SK-N-SH (cell line): ENCODE measurements at places on chromosomes 13 and 19.

- no peak for DNase-seq
Measured at GRCh38 chr13:23655321-23655720, 85.1 kb downstream of the TNFRSF19 start.

- DNase-seq, result no peak
Measured at GRCh38 chr13:33860526-33860925, 42.6 kb downstream of the RFC3 start.

- DNase-seq, result no peak
Measured at GRCh38 chr19:41864374-41864773, 4.3 kb downstream of the RPS19 start.

GRCh38 chr13:59413126-59413525, 750.6 kb downstream of the DIAPH3 start:
- no peak for DNase-seq

DNA sequence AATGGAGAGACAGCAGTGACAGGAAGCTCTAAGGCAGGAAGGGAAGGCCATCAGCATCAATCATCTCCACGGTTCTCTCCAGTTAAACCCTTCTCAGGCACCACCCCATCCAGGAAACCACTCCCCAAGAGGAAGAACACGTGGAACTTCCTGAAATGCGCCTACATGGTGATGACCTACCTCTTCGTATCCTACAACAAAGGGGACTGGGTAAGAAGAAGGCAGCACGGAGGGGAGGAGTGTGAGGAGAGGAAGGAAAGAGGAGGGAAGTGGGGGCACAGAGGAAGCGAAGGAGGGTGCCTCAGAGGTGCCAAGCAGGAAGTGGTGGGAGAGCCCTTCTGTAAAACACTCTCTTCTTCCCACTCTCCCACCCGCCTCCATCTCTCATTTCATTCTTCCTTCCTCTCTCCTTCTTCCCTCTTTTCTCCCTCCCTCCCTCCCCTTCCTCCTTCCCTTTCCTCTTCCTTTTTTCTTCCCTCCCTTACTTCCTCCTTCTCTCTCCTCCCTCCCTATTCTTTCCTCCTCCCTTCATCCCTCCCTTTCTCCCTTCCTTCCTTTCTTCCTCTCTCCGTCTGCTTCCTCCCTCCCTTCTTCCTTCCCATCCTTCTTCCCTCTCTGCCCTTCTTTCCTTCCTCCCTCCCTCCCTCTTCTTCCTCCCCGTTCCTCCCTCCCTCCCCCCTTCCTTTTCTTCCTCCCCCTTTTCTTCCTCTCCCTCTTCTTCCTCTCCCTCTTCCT, 12.6 kb downstream of the ZSCAN5A start:
- no peak for DNase-seq

DNA sequence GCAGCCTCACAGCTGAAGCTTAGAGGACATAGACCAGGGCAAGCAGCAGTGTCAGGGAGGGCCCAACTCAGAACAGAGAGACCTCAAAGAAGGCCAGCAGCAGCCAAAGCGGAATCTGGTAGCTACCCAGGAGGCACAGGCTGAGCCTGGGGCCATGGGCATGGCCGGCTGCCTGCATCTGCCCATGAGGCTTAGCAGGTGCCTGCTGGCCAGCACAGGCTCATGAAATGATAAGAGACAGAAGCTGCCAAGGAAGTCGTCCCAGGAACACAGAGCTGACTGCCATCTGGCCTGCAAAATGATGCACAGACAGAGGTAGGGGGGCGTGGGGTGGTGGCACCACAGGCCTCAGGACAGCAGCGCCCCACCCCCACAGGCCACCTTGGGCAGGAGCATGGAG, 29.2 kb downstream of the TUBA3C start:
- no peak for DNase-seq

DNA sequence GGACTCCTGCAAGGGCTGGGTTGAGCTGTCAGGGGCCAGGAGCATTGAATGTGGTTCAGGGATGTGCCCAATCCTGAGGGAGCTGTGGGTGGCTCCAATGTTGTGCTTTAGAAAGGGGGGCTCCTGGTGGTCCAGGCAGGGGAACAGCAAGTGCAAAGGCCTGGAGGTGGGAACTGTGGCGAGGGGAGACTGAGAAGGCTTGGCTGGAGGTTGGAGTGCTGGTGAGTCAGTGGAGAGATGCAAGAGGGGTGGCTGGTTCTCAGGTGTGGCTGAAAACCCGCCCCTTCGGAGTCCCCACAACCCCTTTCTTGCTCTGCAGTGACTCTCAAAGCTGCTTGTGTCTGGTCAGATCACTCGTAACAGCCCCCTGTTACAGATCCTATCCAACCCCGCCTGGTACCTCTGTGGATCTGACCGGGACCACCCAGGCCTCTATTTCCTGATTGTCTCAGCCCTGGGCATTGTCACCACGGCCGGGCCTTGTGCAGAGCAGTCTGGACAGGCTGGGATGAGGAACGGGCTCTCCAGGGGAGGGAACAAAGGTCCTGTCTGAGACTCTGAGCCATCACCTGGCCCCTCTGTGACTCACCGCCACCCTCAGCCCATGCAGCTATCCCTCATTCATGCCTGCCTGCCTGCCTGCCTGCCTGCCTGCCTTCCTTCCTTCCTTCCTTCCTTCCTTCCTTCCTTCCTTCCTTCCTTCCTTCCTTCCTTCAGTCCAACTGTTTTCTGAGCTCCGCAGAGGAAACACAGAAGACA, 1.4 kb upstream of the KCNN1 start:
- DNase-seq, result no peak

DNA sequence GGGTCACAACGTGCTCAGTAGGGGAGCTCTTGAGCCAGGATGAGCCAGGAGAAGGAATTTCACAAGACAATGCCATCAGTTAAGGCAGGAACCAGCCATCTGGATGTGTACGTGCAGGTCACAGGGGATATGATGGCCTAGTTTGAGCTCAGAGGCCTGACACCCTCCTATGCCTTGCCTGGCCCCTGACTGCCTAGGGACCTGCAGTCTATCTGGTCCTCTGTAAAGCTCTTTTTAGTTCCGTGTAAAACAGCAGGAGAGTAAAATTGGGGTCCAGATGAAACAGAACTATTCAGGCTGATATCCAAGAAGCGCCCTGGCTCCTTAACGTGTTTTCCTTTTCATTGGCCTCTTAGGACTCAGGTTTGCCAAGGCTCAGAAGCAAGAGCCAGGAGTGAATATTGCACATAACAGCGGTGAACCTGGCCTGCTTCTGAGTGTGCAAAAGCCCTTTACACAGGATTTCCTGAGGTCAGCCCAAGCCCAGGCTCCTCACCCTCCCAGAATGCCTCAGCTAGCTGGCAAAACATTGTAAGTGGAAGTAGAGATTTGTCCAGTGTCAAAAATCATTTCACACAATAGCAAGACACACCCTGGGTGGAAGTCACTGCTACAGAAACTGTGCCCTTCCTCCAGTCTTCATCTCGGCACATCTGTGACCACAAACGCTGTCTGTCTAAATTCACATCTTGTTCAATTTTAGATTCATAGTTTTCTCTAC, 777.2 kb downstream of the UQCRFS1 start:
- DNase-seq, result no peak

DNA sequence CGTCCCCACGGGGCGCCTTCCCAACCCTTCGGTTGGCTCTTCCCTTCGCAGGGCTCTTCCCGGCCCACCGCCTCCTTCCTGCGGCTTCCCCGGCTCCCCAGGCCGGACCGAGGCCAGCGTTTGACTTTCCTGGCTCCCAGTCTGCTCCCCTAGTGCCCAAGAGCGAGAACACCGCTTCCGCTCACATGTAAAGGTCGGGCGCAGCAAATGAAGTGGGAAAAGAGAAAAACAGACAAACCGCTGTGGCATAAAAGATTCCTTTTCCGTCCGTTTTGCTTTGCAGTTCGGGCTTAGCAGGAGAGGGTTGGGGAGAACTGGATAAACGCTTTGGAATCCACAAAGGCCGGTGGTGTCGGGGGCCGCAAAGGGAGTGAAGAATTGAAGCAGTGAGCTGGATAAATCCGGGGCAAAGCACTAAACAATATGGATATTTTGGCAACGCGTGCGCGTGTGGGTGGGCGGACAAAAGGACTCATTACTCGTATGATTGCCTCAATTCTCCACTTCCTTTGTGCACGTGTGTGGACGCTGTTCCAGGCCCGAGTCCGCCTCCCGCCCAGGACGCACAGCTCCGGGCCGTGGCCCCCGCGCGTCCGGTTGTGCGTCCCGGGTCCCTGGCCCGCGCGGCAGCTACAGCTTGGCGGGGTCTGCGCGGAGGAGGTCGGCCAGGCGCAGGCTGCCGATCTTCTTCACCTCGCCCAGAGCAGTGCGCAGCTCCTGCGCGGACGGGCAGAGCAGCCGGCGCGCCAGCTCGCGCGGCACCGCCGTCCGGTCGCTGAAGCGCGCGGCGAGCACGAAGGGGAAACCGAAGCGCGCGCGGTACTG, 8.6 kb upstream of the CDX2 start:
- DNase-seq, result no peak

DNA sequence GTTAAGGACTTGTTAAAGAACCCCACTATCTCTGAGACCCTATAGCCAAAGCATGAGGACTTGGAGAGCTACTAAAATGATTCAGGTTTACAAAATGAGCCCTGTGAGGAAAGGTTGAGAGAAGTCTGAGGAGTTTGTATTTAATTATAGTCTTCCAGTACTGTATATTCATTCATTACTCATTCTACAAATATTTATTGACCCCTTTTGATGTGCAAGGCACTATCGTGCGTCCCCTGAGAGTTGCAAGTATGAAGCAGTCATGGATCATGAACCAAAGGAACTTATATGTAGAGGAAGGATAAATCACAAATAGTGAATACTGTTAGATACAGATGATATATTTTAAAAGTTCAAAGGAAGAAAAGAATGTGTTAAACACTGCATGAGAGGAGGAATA, 84.4 kb downstream of the DNAJC15 start:
- DNase-seq, result no peak

- no peak for DNase-seq
Measured at GRCh38 chr19:7007859-7008258, 13.4 kb downstream of the MBD3L2B start.

GRCh38 chr19:39832341-39833083, 1.4 kb downstream of the DYRK1B start:
- no peak for DNase-seq

- no peak for DNase-seq
Measured at GRCh38 chr13:20973886-20974425, 71.4 kb upstream of the XPO4 start.

DNA sequence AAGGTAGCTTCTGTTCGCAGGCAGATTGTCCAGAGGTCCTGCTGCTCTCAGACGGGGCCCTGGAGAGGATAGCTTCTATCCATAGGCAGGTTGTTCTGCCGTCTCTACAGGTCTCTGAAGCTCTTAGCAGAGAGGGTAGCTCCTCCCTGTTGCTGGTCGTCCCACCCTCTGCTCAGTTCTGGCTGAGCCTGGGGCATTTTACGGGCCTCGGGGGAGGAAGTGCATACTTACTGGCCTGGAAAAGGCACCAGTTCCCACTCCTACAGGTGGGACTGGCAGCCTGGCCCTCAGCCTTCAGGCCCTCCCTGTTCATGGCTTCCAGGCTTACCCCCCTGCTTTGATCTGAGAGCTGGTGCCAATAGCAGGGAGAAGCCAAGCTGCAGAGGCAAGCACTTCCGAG, 42.3 kb downstream of the USPL1 start:
- DNase-seq, result no peak

GRCh38 chr13:53045189-53045588, 16.6 kb downstream of the OLFM4 start:
- DNase-seq, result peak; percentile 21

GRCh38 chr19:58407658-58408151, 744 bp upstream of the ZNF584 start:
- no peak for DNase-seq

- DNase-seq, result no peak
Measured at GRCh38 chr19:50713556-50714236, 5.9 kb downstream of the SHANK1 start.

- DNase-seq, result no peak
Measured at GRCh38 chr13:56396318-56396717, 744.4 kb upstream of the PRR20A start.

GRCh38 chr19:47580397-47580796, 7.4 kb upstream of the ZNF541 start:
- DNase-seq, result no peak

DNA sequence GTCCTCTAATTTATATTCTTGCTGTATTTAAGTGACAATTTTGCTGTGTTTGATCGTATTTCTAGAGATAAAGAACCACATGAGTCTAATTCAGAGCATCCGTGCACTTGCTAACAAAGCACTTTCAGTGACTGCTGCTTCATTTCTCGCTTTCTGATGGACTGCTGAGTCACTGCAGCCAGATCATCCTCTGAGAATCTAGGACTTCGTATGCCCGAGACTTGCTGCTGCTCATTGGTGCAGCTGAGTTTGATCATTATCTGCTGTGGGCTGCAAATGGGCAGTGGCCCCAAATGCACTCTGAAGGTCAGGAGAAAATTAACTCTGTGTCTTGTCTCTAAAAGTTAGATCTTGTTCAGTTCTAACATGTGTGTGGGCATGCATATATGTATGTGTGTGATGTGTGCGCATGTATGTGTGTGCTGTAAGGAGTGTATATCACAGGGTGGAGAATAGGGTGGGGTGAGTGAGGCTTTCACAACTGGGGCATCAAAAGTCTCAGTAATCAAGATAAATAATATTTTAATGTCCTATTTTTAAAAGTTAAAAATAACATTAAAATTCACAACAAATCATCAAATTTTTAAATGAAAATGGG, 342.6 kb downstream of the MTUS2 start:
- no peak for DNase-seq

DNA sequence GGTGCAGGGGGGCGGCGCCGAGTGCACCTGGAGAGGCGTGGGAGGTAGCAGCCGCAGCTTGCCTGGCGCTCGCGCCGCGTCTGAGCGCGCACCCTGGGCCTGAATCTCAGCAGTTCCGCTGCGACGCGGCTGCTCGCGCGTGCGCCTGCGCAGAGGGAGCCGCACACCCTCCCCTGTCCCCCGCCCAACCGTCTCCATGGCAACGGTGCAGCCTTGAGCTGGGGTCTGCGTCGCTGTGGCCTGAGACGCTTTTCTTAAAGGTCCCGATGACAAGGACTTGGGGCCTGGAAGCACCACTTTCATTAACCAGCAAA, at the start of gene PNMA8B:
Gene PNMA8B (minus strand): TSS at position 82 of the 314 bp plus-strand sequence. CDS start 402 bp downstream, outside the sequence.
- DNase-seq, result peak; percentile 99

DNA sequence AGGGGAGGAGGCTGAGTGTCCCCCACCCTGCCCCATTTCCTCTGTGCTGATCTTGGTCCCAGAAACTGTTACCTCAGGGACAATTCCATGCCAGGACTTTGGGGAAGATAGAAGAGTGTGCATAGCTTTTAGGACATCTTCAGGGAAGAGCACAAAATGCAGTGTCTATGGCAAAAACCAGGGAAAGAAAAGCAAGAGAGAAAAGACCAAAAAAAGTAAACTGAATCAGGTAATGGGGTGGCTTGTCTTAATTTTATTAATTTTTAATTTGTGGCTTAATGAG, 109.4 kb downstream of the NDFIP2 start:
- no peak for DNase-seq

GRCh38 chr13:38866649-38867048, 124.0 kb downstream of the STOML3 start:
- DNase-seq, result no peak
